ENCODE measurements at places on chromosomes 3 and 15.

GRCh38 chr3:46027736-46028397 is 584 bp upstream of the XCR1 start:
- peak; percentile 11 for DNase-seq

DNA sequence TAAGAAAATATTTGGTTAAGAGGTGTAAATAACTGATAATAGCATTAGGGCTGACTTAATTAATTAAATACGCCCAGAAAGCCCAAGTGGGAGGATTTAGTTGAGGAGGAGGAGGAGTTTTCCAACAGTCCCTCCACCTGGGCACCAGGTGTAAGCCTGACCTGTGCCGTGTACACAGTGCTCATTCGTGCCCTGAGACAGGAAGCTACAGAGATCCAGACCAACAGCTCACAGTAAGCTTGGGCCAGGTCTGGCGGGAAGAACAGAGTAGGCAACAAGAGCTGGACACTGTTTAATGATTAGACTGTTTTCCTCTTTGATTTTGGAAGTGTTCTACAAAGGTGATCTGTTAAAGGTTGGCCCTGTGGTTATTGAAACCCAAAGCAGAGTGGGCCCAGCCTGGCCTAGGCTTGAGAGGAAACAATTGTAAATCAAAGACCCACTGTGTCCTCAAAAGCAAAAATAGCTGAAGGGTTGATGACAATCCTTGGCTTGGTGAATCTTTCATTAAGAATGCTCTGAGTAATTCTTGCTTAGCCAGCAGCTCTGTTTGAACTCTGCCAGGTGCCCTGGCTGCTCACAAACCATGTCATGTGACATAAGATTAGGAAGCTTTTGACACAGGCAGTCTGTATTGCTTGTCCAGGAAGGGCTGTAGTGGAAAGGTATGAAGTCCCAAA is 13.8 kb downstream of the SQOR start:
- peak; percentile 84 for DNase-seq

- no peak for DNase-seq
Observed at GRCh38 chr3:121063628-121064027, 155.6 kb downstream of the STXBP5L start.

GRCh38 chr3:130728037-130728436 is 18.6 kb downstream of the PIK3R4 start:
- no peak for DNase-seq

- DNase-seq: no peak
Observed at GRCh38 chr3:28847736-28848135, 433.1 kb upstream of the RBMS3 start.

DNA sequence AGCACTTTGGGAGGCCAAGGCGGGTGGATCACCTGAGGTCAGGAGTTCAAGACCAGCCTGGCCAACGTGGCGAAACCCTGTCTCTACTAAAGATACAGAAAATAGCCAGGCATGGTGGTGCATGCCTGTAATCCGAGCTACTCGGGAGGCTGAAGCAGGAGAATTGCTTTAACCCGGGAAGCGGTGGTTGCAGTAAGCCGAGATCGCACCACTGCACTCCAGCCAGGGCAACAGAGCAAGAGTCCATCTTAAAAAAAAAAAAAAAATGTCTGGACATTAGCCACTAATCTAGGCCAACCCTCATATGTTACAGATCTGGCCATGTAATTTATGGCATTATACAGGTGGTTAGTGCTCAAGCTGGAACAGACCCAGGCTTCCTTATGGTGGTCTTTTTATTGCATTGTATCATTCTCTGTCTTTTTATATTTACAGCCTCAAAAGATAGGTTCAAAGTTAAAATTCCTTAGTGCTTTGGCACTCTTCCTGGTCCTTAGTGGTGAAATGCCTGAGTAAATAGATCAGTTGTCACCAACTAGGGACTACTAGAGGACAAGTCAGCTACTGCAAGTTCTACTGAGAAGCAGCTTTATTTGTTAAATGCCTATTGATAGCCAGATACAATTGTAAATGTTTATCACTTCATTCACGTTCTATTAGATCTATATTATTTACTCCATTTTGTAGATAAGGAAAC is 16.0 kb downstream of the STARD9 start:
- DNase-seq: peak; percentile 15

DNA sequence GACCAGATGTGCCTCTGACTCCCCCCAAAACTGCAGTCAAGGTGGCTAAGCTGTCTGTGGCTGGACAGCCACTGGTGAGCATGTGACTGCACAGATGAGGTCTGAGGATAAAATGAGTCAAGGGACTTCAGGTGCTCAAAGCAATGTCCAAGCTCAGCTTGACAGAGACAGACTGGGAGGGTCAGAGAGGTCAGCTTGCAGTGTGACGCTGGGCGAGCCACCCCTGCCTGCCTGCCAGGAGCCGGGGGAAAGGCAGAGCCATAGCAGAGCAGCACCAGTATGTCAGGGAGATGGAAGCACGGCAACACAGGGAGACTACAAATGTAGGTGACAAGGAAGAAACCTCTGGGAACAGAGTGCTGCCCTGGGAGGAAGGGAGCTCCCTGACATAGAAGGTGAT is 399.4 kb downstream of the OCA2 start:
- no peak for DNase-seq

- peak; percentile 45 for DNase-seq
Observed at GRCh38 chr3:43691120-43691995, 620 bp downstream of the ABHD5 start.

DNA sequence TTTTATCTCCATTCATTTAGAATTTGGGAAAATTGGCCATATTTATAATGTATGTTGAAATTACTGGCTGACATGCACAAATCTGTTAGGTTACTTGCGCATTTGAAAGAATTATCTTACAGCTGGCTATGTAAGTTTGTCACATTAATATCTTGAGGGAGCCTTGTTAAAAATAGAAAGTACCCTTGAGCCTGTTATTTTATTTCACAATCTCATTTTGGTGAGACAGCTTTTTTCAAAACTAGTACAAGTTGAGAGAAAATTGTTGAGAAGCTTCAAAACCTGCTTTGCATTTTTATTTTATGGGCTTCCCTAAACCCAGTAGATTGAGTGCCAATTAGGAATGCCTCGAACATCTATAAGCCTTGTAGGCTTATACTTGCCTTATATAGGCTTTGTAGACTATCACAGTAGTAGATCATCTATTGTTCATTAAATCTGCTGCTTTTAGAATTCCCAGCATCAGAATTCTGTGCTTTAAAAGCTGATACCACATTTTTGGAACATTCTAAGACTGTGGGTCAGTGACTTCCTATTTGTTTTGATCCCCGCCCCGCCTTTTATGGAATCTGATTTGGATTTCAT is 6.3 kb downstream of the IDH3A start:
- no peak for DNase-seq

- peak; percentile 31 for DNase-seq
Observed at GRCh38 chr15:43390723-43391122, 19.8 kb downstream of the TUBGCP4 start.

DNA sequence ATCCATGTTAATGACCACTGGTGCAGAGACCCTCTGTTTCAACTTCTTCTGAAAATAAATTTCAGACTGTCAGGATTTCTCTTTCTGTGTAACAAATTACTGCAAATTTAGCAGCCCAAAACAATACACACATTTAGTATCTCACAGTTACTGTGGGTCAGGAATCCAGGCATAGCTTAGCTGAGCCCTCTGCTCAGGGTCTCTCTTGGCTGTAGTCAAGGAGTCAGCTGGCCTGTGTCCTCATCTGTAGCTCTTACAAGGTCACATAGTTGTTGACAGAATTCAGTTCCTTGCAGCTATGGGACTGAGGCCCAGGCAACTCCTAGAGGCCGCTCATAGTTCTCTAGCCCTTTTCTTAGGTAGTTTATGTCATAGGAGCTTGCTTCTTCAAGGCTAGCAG is 51.9 kb downstream of the NKIRAS1 start:
- no peak for DNase-seq
